ENCODE measurements at places on chromosomes 1 and 21.

- no peak for DNase-seq
Measured at GRCh38 chr1:113451710-113452109, 61.4 kb downstream of the MAGI3 start.

DNA sequence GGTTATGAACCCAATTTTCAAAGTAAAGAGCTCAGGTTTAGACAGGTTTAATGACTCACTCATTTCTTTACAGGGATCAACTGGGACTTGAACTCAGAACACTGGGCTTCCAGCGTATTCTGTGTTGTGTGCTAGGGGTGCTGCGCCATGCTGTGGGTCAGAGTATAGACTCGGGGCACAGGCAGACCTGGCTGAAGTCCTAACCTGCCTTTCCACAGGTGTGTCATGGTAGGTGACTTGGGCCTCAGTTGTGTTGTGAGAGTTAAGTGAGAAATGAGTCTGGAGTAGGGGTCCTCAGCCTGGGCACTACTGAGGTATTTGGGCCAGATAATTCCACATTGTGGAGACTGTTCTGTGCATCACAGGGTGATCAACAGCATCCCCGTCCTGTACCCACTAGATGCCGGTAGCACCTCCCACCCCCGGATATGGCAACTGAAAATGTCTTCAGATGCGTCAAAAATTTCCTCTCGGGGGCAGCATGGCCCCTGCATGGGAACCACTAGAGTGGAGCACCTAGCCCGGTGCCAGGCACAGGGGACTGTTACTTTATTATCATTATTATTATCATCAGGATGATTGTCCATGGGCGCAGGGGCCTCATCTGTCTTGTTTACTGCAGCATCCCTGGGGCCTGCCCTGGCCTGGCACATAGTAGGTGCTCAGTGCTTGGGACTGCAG lies 575.5 kb downstream of the PTPRU start:
- no peak for DNase-seq

GRCh38 chr1:20987831-20988825 lies 188.6 kb downstream of the EIF4G3 start:
- no peak for DNase-seq

DNA sequence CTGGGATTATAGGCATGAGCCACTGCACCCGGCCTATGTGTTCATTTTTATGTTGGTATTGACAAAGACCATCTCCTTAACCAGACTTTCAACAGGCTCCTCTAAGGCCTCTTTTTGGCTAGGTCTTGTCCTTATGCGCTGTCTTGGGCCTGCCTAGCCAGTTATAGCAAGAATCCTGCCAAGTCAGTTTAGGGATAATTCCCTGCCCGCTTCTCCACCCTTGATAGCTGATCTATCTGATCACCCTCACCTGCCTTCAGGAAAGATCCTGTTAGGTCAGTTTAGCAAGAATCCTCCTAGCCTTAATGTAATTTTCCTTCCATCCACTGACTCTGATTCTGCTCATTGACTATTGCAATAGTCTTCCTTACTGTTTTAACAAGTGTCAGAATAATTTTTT lies 2.4 kb upstream of the B4GALT3 start:
- no peak for DNase-seq

GRCh38 chr1:84159533-84160240 lies 15.6 kb downstream of the PRKACB start:
- no peak for DNase-seq

DNA sequence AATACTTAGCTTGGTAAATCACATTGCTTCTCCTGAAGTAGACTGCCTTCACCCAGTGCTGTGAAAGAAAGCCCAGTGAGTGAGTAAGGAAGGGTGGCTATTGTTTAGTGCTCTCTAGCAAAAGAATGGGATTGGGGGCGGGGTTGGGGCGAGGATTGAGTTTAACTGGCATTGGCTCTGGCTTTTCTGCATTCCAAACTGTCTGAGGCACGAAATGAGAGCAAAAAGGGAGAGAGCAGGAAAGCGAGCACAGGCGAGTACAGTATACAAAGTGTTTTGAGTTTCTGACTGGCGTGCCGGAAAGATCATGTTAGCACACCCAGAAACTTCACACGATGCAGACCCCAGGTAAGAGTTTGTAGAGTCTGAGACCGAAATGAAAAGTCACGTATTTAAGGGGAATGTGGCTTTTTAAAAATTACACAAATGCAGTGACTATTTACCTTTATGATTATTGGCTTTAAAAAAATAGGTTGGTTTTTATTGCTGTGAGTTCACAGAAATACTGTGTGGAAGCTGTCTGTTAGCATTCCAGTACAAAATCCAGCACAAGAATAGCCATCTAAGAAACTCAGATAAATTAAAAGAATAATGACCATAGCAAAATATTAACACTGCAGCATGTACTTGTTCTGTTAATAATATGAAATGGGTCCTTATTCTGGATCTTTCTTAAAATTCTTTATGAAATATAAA lies 155.4 kb downstream of the CLEC20A start:
- peak; percentile 20 for DNase-seq

DNA sequence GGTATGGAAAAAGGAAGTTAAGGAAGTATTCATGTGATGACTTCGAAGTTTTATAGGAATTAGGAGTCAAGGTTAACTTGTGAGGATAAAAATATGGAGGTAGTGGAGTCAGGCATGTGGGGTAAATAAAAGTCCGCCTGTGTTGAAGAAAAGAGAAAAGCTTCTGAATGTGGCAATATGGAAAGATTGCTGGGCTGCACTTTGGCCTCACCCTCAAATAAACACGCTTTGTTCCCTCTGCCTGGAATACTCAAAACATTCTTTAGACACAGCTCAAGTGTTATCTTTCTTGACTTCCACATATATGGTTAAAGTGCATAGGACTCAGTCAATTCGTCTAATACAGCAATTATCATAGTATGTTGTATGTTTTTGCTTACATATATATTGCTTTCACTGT lies 137.7 kb downstream of the PLA2G4A start:
- DNase-seq = no peak

DNA sequence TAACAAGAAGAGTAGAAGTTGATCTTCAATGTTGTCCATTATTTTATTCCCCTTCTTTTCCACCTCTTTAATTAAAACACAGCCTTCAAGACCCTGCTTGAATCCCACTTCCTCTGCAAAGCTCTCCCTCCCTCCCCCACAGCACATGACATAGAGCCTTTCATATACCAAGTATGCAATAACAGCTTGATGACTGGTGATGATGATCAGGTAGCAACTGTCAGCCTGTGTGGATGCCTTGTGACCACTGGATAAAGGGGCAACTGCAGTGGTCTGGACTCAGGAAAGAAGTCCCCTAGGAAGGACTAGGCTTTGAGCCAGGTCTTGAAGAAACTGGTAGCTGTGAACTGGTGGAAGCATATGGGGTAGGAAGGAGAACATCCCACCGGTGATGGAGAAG lies 53.8 kb upstream of the PRDX6 start:
- no peak for DNase-seq

- no peak for DNase-seq
Measured at GRCh38 chr1:164578479-164579200, 19.7 kb downstream of the PBX1 start.

DNA sequence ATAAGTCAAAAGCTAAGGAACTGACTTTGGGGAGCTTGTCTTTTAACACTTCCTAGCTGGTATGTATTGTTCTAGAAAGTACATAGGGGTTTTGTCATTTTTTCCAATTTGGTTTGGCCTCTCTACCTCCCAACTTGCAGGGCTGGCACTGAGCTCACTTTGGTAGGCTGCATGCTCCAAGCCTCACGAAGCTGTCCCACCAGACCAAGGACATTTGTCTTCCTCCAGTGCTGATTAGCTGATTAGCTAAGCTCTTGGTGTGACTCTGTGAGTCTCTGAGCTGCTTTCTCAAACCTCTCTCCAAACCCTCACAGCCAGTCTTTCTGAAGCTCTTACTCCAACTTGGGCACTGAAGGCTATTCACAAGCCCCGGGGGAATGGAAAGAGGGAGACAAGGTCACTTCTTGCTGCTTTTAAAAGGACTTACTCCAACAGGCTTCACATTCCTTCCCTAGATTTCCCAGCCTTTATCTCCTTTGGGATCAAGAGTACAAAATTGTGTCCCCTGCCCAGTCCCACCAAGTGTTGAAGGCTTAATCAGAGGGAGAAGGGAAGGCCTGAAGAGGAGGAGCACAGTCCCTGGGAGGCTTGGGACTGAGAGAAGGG lies 893 bp upstream of the CFAP45 start:
- DNase-seq = no peak

DNA sequence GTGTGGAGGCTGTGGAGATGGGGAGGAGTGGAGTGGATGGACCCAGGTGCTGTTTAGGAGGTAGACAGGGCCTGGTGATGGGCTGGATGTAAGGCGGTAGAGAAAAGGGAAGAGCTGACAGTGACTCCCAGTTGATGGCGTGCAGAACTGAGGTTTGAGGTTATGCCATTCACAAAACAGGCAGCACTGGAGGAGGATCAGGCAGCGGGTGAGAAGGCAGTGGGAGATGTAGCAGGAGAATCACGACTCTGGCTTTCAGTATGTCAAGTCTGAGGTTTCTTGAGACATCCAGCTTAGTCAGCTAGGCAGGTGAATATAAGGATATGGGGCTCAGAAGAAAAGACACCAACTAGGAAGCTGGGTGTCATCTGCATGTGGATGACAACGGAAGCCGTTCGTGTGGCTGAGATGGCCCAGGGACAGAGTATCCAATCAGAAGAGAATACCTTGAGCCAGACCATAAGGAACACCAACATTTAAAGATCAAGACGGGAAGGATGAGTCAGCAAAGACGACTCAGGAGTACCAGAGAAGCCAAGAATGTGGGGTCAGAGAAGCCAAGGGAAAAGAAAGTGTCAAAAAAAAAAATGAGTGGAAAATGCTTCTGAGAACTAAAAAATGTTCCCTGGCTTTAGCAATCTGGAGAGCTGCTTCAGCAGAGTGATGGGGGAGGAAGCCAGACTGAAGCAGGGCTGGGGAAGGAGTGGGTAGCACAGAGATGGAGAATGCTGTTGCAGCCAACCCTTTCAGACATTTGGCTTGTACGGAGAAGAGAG lies 15.2 kb downstream of the LRRN2 start:
- DNase-seq = no peak

DNA sequence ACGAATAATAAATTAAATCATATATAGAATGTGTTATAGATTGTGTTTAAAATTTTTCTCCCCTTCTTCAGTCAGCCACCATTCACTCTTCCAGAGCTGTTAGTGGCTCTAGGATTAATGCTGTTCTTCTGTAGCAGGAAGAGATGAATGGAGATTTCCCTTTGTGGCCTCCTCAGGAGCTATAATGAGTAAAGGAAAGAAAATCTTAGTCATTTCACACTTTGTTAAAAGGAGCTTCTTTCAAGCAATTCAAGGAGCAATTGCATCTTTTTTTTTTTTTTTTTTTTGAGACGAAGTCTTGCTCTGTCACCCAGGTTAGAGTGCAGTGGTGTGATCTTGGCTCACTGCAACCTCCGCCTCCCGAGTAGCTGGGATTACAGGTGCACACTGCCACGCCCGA lies 23.7 kb upstream of the TMCO2 start:
- no peak for DNase-seq

GRCh38 chr1:238951809-238952208 lies 434.6 kb upstream of the CHRM3 start:
- peak; percentile 34 for DNase-seq

DNA sequence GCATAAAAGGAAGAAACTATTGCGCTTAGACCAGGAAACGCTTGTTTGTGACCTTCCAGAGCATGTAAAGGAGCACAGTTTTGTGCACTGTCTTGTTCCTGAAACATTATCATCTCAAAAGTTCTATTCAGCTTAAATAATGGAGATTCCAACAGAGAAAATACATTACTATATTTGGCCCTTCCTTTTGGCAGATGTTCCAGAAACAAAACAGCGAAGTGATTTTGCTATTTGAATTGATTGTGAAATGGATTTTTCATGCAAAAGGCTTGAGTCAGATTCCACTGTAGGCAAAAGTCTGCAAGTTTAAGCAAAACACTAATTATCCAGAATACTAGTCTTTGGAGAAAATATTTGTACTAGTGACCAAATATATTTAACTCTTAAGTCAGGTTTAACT lies 80.3 kb upstream of the PTBP2 start:
- no peak for DNase-seq

- no peak for DNase-seq
Measured at GRCh38 chr21:8991088-8991907, 1530.1 kb upstream of the TPTE start.

- DNase-seq = no peak
Measured at GRCh38 chr21:27570306-27570868, 603.5 kb upstream of the ADAMTS5 start.

- DNase-seq = no peak
Measured at GRCh38 chr1:89022167-89022959, at the start of gene GBP3. Gene GBP3, minus strand, starts transcription at chr1:89022866. Its CDS starts 2,145 bp downstream, at chr1:89020721.

GRCh38 chr1:45348609-45348965 lies 8.3 kb upstream of the MUTYH start:
- DNase-seq = no peak

DNA sequence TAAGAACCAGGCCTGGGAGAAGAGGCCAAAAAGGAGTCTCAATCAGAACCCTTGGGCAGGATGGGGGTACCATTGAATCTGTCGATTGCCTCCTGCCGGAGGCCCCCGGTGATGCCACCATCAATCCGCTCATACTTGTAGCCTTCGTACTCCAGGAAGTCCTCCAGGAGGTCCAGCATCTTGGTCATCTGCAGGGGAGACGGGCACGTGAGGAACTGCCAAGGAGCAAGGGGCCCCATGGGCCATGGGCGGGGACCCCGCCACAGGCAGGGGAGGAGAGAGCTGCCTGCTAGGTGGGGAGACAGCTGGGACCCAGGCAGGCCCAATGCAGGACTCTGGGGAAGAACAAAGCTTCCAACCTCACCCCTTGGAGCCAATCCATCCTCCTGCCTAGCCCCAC lies 48.6 kb downstream of the CHD5 start:
- DNase-seq = no peak

GRCh38 chr1:109242387-109242786 lies 7.0 kb upstream of the CELSR2 start:
- DNase-seq = no peak

- DNase-seq = no peak
Measured at GRCh38 chr1:119703666-119704450, 7.9 kb upstream of the PHGDH start.

DNA sequence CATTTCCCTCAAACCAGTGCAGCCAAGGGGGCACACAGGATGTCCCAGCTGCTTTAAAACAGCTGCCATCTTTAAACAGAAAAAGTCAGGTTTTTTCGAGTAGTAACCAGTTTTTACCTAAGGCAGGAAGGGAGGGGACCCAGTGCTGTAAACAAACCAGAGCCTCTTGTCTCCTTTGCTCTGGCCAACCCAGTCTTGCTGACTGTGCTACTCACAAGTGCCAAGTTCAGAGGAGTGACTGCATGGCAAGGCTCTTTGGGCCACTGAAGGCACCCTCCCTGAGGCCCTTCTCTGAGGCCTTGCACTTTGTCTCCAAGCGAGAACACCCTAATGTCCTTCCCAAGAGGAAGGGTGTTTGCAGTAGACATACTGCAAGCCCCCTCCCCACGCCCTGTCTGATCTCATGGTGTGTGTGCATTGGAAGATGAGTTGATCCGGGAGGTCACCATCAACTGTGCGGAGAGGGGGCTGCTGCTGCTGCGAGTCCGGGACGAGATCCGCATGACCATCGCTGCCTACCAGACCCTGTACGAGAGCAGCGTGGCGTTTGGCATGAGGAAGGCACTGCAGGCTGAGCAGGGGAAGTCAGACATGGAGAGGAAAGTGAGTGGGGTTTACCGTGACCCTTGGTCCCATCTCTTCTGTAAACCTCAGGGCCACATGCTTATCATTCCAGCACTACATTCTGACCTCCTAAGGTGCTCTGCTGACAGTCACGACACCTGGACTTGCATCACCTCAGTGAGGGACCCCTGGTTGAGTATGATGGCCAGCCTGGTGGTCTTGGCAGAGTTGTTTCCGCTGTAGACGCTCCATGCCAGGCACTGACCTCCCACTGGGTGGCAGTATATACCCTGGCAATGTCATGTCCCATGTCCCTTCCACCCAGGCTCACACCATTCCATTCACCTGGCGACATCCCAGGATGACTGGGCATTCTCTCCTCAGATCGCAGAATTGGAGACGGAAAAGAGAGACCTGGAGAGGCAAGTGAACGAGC lies 4.7 kb downstream of the DNALI1 start:
- no peak for DNase-seq

Data from midbrain (tissue), 1 donor.